ENCODE measurements at places on chromosomes 4 and X.
A peak's percentile ranks its signal among the peaks of the same experiment; 100 is the strongest.

DNA sequence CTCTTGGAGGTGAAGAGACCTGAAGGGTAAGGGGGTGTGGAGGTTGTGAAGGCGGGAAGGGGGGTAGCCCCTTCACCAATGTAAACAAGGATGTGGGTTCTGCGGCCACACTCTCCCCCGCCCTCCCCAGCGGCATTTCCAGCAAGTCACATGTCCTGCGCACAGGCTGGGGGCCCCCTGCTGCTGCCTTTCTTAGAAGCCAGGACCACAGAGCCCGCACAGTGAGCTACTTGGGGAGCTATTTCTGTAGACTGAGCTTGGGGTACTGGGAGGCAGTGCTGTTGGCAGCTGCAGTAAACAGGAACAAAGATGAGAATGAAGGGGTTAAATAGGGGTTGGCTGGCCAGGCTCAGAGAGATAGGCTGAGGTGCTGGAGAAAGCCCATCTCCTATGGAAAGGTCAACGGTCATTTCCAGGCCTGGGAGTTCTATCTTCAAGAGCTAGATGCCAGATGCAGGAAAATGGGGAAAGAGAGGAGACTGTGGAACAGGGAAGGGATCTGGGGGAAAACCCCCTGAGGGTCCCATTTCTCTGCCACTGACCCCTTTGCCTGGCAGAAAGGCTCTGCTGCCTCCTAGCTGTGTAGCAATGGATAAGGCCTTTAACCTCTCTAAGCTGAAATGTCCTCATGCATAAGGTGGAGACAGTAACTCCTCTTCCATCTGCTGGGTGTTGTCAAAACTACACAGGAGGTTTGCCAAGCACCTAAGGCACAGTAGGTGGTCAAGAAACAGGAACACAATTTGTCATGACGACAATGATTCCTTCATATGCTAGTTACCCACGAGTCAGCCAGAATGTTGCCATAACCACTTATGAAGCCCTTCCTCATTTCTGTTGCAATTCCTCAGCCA is 18.5 kb upstream of the PIM2 start:
- no peak for DNase-seq

DNA sequence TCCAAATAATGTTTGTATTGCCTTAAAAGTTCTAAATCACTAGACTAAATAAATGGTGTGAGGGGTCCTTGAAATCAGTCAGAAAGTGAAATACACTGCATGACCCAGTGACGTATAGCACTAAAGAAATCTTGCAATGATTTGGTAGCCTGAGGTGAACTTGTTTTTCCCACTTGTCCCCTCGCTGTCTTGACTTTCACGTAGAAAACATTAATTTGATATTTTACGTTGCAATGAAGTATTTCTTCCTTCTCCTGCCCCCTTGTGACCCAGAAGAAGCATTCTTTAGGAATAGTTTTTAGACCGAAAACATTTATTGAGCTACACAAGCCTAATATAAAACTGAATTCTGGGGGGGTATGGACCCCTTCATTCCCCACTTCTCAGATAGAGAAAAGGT is 3.7 kb downstream of the KLB start:
- no peak for DNase-seq

- peak; percentile 66 for DNase-seq
Measured at GRCh38 chr4:100428051-100428450, 89.8 kb downstream of the EMCN start.

DNA sequence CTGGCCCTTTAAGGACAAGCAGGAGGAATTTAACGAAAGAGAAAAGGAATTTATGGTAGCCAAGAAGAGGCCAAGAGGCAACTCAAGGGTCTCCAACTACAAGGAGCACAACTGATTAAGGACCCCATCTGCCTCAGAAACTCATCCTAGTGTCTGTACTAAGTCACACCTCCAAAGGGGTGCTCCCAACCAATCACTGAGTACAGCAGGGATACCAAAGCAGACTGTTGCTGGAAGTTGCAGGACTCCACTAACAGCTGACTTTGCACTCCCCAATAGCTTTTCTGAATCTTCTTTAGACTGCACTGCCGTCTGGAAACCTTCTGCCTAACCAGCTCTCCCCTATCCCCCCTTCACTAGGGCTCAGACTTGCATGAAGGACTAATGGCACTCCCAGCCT is 50.6 kb downstream of the ATP11C start:
- no peak for DNase-seq

GRCh38 chr4:184420881-184421416 is 53.4 kb downstream of the IRF2 start:
- no peak for DNase-seq

DNA sequence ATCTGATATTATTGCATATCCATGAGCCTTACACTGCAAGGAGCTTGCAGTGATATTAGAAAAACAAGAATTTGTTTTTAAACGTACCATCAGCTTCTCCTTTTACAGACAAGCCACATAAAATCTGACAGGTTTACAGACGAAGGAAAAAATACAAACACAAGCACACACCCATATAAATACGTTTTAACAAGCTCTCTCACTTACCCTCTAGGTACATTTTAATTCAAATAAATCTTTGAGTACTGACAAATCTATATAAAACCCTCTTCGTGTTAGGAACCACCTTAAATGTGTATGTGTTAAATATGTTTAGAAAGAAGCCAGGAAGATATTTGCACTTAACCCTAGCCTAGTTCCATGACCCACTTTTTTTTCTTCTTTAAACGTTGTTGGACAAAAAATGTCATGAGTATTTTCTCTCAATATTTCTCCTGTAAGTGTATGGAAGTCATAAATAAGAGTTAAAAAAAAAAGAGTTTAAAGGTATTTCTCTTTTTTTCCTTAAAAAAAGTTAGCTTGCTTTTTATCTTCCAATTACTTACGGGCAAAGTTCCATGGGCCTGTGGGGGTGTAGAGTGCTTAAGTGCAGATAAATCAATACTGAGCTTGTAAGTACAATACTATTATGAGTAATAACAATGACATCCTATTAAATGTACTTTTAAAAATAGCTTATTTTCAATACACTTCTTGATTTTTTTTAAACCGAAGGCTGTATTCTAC is 1.5 kb downstream of the ARAP2 start:
- no peak for DNase-seq

DNA sequence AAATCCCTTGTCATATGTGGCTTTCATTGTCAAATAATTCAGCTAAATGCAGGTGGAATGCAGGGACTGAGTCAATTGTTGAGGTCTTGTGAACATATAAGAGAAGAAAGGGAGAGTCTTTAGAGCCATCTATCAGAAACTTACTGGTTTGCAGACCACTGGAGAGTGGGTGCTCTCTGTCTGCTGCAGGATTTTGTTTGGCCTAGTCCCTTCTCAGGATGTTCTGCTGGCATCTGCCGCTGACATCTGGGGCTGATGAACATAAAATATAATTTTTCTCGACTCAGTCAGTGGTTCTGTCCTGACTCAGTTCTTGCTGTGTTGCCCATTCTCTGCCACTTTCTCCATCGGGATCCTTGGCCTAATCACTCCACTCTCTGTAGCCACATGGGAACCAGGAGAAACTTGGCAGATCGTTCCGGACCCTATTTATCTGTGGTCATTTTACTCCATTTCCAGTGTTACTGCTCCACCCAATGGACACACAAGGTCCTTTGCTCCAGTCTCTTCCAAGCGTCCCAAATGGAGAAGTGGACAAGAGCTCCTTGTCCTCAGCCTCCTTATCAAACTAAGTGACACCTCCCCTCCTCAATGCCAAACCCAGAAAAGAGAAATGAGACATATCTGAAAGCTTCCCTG is 436.2 kb downstream of the FAT4 start:
- DNase-seq = peak; percentile 67

DNA sequence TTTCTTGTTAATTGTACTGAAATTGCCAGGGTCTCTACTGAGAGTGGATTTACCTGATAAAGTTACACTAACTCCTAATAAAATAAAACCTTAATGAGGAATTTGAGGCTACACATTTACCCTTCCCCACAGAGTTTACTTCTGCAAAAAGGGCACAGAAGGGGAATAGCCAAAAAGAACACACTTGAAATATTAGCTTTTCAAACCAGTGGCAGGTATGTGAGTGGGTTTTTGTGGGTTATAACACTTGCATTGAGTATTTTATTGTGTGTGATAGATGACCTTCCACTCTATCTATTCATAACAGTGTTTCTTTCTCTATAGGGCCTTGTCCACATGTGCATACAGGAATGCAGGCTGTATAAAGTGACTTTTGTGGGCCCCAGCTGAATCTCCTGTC is 5.0 kb upstream of the GPR174 start:
- DNase-seq = no peak

GRCh38 chrX:69503228-69503781 is 821 bp upstream of the NALF2 start:
- DNase-seq = no peak

DNA sequence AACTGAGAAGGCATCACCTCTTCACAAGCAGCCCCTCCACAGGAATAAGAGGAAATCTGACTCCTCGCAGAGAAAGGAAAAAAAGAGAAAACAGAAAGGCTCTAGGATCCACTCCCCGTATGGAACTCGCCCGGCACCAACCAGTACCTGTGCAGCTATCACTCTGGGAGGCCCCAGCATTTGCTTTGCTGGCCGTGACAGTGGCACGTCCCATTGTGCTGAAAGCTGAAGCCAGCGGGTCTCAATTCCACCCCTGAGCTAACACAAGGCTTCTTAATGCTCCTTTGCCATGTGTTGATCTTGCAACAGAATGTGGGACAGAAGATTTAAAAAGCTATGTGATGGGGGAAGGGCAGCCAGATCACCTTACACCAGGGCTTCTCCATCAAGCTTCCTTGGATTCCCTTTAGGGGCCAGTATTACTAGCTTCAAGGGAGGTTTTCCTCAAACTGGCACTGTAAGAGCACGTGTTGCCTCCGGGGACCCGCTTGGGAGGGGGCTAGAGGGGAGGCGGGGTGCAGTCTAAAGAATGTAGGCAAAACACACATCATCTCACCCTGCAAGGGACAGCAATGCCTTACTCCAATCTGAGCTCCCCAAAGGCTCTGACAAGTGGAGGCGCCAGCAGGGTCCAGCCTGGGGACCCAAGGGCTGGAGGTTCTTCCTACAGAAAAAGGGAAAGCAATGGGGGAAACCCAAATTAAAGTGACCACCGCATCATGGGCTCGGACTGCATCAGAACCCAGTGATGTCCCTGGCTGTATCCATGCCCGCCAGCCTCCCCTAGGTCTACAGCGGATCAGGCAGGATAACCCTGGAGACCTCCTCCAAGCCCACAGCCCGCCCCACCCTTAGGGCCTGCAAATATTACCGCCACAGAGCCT is 1.2 kb downstream of the USP46 start:
- peak; percentile 50 for DNase-seq

- no peak for DNase-seq
Measured at GRCh38 chr4:91488946-91489345, 814.8 kb upstream of the GRID2 start.

- no peak for DNase-seq
Measured at GRCh38 chr4:64248186-64248585, 161.1 kb downstream of the TECRL start.

- DNase-seq = no peak
Measured at GRCh38 chr4:140862177-140862442, 105.9 kb upstream of the TBC1D9 start.

DNA sequence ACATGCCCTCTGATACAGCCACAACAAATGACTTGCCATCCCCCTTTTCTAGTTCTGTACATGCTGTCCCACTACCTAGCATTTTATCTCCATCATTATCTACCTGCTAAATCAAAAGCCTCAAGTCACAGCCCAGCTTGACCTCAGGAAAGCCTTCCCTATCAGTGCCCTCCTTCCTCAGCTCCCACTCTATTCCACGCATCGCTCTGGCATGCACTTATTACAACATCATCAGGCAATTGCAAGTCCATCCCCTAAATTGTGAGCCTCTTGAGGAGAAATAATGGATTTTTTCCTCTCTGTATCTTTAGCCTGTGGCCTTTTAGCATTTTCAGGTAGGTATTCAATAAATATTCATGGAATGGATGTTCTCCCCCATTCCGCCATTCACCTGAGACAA is 5.7 kb downstream of the ARL13A start:
- no peak for DNase-seq
